KBM-7 (cell line): ENCODE measurements at places on chromosomes 4 and X.

DNA sequence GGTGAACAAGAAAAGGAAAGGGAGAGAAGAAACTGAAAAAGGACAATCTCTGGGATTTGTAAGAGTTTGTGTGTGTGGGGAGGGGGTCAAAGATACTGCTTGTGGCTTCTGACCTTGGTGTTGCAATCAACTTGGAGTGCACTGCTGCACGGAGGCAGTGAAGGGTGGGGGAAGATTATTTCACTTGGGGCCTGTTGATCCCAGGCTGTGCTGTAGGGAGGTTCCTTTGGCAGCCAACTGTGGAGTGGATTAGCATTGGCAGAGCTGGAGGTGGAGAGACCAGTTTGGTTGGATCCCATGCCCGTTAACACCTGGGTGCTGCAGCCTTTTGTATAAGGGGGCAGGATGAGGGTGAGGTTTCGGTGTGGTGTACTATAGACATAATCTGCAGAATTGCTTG, 38.2 kb downstream of the AFF1 start:
- peak; percentile 68 for DNase-seq

GRCh38 chrX:72258174-72258573, 18.9 kb downstream of the RPS4X start:
- no peak for DNase-seq

- DNase-seq = no peak
Observed at GRCh38 chr4:165336743-165337142, 9.3 kb downstream of the MSMO1 start.

GRCh38 chrX:150085881-150086280, 147.6 kb upstream of the EOLA2 start:
- DNase-seq = no peak

DNA sequence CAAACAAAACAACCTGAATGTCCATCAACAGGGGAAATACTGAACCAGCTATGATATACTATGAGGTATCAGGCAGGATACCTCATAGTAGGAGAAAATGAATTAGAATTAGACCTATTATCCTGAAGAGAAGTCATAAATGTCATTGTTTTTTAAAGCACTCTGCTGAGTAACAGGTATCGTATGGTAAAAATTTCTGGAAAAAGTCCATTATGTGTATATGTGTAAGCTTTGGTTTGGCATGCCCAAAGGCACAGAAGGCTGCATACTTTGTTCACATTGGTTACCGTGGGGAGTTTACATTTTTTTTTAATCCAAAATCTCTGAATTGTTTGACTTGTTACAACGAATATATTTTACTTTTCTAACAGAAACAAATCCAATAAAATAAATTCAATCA, 70.5 kb downstream of the RPS3A start:
- DNase-seq = no peak

DNA sequence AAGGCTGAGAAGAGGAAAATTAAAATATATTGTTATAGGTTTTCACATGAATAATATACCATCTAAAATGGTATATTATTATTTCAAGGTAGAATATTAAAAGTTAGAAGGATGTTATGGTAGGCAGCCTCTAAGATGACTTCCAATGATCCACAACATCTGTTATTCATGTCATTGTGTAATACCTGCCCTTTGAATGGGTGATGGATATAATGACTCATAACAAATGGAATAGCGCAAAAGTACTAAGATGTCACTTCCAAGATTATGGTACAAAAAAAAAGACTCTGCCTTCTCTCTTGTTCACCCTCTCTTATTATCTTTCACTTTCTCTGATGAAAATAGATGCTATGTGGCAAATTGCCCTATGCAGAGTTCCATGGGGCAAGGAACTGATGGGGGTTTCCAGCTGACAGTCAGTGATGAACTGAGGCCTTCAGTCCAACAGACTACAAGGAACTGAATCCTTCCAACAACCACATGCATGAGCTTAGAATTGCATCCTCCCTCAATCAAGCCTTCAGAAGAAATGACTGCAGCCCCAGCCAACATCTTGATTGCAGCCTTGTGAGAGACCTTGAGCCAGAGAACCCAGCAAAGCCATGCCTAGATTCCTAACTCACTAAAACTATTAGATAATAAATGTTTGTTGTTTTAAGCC, 57.7 kb downstream of the HS6ST2 start:
- no peak for DNase-seq

- no peak for DNase-seq
Observed at GRCh38 chr4:76036855-76037254, 985 bp upstream of the CXCL11 start.

DNA sequence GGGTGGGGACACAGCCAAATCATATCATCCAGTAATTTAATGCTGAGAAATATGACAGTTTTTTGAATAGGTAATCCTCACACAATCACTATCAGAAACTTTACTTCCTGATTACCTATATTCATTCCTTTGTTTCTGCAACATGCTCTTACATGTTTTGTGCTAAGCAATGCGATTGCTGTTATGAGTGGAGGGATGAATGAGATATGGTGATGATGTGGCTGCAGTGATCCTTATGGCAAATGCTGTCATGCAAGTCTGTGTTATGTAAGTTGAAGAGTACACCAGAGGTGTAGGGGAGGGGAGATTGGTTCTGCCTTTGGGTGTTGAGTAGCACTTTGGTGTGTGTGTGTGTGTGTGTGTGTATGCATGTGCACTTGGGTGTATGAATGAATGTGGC, 14.6 kb downstream of the HERC3 start:
- DNase-seq = no peak

DNA sequence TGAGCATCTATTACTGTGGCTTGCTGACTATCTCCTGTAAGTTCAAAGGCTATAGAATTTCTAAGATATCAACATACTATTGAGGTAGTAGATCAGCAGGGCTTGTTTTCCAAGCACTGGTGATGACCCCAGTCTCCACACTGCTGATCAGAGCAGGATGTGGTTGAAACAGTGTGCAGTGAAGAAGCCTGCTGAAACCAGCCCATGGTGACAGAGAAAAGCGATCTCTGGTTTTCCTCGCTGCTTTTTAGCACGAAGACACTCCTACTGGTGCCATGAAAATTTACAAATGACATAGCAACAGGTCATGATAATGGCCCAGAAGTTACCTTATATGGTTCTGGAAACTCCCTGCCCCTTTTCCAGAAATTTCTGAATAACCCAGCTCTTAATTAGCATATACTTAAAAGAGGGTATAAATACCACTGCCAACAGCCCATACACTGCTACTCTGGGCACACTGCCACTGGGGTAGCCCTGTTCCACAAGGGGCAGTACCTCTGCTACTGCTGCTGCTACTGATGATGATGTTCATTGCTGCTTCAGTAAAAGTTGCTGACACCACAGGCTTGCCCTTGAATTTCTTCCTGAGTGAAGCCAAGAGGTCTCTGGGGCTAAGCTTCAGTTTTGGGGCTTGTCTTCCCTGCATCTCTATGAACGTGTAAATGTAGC, 1689.5 kb upstream of the PCDH10 start:
- no peak for DNase-seq

DNA sequence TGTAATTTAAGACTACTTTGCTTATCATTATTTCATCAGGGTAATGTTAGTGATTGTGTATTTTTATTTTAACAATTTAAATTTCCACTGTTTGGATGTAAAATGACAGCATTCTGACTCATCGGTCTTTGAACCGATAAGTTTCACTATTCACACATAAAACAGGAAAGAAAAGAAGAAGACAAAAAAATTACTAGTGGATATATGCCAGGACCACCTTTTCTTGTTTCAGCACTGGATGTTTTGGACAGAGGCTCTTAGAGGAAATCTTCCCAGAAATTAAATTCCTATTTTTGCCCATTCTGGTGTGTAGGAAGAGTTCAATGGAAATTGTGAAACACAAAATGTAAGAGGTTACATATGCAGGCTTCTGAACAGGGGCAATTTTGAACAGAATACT, 57.4 kb downstream of the VEGFC start:
- DNase-seq = no peak

DNA sequence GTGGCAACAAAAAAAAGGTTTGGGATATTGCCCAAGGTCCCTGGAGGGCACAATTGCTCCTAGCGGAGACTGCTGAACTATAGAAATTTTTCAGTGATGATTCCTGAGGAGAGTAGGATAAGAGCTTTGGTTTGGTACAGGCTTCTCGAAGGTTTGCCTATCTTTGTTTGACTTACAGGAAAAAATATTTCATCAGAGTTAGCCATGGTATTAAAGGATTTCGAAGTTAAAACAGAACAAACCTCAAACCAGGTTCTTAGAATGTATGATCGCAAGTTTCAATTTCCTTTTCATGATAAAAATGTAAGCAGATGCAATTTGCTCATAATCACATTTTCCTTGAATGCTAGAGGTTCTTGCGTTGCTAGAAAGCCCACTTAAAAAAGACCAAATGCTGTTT, 1.7 kb downstream of the EGFL6 start:
- no peak for DNase-seq

- DNase-seq = peak; percentile 90
Observed at GRCh38 chrX:55451990-55452832, at the start of gene MAGEH1. MAGEH1 (plus strand) TSS chrX:55452127; CDS start chrX:55452375, 248 bp downstream.

DNA sequence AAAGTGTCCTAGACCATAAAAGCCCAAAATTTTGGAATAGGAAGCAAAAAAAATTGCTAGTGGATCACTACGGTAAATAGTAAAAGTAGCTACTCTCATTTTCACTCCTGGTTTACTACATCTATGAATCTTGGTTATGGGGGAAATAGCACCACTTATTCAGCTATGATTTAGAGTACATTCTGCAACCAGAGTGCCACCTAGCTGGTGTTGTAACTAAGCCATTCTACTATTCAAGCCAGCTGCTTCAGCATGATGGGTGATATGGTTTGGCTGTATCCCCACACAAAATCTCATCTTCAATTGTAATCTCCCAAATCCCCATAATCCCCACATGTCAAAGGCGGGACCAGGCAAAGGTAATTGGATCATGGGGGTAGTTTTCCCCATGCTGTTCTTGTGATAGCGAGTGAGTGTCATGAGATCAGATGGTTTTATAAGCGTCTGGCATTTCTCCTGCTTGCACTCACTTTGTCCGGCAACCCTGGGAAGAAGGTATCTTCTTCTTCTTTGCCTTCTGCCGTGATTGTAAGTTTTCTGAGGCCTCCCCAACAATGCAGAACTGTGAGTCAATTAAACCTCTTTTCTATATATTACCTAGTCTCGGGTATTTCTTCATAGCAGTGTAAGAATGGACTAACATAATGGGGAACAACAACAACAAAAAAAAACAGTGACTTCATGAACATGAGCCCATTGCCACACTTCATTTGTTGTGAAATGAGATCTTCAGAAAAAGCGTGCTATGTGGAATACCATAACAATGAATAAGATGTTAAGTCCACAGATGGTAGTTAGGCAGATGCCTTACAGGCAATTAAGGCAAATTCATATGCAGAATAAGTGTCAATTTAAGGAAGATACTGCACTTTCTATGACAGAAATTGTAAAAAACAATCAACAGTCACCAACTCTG, 280.1 kb downstream of the PABPC4L start:
- DNase-seq = no peak

DNA sequence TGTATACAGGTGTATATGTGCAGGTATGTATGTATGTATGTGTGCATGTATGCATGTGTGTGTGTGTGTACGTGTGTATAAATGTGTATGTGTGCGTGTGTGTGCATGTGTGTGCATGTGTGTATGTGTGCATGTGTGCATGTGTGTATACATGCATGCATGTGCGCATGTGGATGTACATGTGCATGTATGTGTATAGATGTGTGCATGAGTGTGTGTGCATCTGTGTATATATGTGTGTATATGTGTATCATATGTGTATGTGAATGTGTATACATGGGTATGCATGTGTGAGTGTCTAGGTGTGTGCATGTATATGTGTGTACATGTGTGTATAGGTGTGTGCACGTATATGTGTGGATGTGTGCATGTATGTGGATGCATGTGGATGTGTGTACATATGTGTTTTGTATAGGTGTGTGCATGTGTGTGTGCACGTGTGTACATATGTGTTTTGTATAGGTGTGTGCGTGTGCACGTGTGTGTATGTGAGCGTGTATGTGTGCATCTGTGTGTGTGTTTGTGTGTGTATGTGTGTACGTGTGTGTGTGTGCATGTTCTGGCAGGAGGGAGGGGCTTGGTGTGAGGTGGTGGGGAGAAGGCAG, 6.0 kb downstream of the BGN start:
- no peak for DNase-seq

- no peak for DNase-seq
Observed at GRCh38 chr4:163482190-163482589, 8.6 kb upstream of the TKTL2 start.

DNA sequence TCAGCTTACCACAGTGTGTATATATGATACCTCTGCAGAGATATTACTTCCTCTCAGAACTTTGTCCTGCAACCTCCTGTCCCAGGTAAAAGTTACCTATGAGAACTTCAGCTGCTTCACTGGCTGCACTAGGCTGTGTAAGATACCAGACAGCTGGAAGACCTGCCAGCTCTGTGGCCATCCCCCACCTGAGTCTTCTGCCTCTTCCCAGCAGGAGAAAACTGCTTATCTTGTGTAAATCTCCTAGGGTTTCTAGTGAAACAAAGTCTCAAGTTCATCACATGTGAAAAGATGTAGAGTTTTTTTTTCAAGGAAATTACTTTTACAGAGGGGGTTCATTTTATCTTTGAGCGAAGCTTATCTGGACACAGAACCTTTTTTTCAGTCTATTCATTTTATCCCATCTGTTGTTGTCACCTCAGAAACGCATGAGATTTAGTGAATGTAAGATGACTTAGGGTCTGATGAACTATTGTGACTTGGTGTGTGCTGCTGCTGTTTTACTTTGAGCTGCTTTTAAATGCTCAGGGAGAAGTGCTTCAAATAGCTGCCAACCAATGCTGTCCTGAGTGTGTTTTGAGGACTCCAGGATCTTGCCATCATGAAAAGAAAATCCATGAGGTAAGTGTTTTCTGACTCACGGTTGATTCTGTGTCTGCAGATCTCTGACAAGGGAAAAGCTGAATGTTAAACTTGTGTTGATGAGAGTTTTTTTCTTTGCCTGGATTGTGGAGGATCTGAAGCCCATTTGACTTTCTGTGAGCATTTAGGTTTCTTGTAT, 187.8 kb downstream of the FRAS1 start:
- DNase-seq = no peak

DNA sequence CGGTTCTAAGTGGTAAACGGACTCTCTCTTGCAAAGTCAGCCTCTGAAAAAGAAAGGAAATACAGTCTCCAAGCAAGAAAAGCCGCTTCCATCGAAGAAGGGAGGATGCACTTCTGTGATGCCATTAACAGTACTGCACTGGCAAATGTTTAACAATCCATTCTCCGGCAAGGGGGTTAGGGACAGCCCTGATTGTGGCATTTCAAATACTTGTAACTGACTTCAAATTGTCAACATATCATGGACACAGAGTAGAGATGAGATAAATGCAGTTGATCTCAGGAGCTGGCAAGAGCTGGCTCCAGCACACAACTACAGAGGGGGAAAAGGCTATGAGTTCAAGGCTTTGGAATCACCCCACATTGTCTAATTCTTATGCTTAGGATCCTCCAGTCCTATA, 146.8 kb downstream of the SLC7A11 start:
- DNase-seq = no peak

DNA sequence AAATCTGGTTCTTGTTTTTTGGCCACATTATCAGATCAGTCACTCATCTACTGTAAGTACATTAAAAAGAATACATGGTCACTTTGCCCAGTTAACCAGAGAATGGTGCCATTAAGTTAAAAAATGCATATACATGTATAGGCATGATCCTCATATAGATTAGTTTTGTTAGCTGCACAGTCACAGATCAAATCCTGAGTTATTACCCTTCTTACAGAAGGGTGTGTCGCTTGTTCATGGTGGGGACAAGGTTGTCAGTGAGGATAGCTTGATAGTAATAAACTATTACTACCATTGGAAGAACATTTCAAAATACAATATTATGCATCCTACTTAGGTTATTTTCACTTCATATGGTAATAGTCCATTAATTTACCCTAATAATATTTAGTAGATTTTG, 48.5 kb downstream of the GALNT7 start:
- DNase-seq = no peak

- DNase-seq = no peak
Observed at GRCh38 chr4:70746179-70746839, 24.5 kb downstream of the RUFY3 start.
